ENCODE measurements at places on chromosomes 13 and 19.

- peak; percentile 14 for DNase-seq
Observed at GRCh38 chr13:87280139-87280538, 391.0 kb upstream of the SLITRK5 start.

DNA sequence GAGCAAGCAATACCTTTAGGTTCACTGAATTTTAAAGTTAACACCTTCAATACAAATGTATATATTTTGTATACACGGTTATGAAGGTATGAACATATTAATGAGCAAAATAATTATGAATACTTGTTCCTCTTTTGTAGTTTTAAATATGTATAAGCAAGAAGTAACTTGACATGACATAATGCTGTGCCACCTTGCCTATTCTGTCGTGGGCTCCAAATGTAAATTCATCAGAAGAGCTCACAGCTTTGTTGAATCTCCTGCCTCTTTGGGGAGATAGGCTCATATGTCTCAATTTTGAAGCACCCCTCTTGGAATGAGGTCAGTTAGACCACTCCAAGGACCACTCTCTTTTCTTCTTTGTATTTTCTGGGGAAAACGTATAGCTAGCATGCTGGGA, 59.3 kb downstream of the LRCH1 start:
- no peak for DNase-seq

DNA sequence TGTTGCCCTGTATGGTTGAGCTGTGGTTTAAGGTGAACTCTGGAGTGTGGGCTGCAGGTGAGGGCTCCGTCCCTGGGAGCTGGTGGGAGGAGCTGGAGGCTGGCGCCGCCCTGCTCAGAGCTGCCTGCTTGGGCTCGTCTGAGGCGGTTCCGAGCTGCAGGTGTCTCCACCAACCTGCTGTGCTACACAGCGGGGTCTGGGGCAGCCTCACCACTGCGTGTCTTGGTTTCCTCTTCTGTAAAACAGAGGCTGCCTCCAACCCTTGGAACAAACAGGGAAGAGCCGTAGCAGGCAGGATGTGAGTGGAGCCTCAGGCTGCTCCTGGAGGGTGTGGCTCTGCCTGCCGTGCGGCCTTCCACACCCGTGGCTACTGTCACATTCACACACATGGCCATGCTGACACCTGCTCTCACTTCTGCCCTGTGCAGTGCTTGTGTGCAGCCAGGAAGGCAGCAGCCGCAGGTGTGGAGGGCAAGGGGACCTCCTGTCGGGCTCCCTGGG, 21.4 kb downstream of the NAXD start:
- DNase-seq: peak; percentile 33

DNA sequence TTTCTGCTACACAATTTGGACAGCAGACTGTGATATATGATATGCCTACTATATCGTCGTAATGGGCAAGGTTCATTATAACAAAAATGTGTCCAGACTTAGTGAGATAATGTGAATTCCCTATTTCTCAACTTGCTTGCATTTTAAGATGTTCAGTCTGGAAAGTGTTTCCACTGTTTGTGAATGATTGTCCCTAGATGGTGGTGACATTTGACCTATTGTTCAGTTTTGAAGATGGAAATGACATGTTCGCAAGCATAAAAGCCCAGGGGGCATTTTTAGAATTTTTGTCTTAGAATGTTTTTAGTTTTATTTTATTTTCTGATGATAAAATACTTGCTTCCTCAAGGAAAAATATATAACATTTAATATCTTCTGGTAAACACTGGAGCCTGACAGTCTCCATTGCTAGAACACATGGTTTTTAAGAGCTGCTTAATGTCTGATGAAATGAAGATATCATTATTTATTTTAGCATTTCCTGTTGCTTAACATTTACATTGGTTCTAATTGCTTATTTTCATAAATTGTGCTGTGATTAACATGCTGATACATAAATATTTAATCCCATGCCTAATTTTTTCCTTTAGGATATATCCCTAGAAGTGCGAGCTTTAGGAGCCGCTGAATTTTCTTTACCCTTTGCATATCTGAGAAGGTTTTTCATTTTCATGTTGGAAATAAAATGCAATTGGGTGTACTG, 27.1 kb downstream of the MBNL2 start:
- no peak for DNase-seq

DNA sequence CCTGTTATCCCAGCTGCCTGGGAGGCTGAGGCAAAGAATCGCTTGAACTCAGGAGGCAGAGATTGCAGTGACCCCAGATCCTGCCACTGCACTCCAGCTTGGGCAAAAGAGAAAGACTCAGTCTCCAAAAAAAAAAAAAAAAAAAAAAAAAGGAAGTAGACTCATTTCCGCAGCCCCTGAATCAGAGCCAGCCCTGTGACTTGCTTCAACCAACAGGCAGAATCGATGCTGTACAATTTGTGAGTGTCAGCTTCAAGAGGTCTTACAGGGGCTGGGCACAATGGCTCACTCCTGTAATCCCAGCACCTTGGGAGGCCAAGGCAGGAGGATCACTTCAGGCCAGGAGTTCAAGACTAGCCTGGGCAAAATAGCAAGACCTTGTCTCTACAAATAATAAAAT, 12.8 kb downstream of the ANKRD27 start:
- peak; percentile 28 for DNase-seq

- DNase-seq: no peak
Observed at GRCh38 chr13:32838945-32839344, 177.3 kb upstream of the KL start.

- peak; percentile 73 for DNase-seq
Observed at GRCh38 chr19:31054430-31054829, 294.8 kb downstream of the TSHZ3 start.

DNA sequence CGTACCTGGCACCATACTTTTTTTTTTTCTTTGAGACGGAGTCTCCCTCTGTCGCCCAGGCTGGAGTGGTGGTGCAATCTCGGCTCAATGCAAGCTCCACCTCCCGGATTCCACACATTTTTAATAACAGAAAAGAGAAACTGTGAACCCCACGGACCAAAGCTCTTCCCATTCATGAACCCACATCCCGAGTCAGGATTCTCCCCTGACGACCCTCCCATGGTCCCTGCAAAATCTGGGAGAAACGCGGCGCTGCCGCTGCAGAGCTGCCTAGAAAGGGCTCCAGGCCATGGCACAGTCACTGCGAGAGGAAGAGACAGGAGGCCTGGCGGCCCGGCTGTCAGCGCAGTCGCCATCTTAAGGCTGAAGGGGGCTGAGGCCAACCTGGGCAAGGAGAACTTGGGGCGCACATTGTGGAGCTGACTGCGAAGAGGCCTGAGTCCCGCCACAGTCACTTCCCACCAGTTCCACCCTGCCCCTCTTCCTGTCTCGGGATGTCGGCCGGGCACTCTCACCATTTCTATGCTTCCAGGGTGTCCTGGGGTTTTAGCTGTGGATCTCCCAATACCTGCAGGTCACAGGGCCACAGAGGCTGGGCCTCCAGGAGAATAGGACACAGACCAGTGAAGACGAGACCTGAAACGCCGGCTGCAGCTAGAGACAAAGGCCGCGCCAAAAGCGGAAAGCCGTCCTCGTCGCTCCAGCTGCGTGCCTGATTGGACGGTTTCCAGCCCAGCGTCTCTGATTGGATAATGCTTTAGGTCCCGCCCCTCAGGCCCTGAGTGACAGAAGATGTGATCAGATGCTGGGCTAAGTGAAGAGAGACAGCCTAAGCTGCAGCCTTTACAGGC, 71.0 kb downstream of the ZNF486 start:
- DNase-seq: peak; percentile 90

GRCh38 chr19:8506402-8506957, 4.0 kb upstream of the PRAM1 start:
- DNase-seq: no peak

DNA sequence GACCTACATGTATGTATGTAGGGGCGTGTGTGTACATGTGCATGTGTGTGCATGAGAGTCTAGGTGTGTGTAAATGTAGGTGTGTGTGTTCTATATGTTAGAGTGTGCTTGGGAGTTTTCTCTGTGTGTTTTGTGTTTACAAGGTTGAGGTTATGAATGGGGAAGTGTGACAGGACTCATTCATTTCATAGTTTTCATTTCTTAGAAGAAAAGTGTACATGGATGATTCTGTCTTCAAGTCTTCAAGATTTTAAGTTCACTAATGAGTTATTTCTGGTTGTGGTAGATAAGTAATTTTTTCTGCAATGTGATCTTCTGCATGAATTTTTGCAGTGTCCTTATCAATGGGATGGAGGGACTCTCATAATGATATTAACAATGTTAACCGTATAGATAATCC, 118.2 kb upstream of the SLC10A2 start:
- DNase-seq: no peak

GRCh38 chr13:39266426-39266825, 228.2 kb downstream of the NHLRC3 start:
- peak; percentile 47 for DNase-seq

- DNase-seq: no peak
Observed at GRCh38 chr13:79812070-79812850, 331.3 kb downstream of the NDFIP2 start.

DNA sequence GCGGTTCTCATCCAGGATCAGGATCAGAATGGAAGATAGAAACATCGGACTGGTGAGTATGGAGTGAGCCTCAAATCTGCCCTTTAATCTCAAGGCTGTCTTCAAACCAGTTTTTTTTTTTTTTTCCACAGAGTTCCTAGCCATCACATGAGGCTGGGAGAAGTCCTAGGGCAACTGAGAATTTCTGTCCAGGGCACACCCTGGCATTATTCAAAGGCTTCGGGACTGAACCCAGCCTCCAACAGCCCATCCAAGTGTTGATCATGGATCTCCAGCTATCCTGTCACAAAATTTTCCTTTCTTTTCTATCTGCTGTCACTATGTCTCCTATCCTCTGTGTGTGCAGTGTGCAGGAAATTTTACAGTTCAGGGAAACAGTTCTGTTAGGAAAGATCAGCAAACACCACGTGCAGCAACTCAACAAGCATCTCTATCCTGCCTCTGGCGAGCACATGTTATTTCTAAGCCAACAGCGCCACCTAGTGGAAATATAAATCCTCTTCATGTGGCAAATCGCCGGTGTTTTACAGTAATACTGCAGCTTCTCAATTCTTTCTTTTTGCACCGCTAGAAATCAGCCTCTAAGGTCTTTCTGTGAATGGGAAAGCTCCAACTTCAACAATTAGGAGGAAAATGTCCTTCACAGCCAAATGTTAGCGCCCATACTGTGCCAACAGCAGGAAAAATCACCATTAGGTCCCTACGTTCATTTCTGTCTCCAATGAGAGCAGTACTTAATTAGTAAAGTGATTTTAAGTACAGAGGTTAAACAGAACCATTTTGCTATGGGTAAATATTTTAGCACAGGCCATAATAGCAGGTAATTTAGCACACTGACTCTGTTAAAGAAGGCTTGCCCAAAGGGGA, 21.4 kb upstream of the ZNF181 start:
- peak; percentile 84 for DNase-seq

GRCh38 chr13:77781808-77782207, 84.3 kb downstream of the SLAIN1 start:
- no peak for DNase-seq

DNA sequence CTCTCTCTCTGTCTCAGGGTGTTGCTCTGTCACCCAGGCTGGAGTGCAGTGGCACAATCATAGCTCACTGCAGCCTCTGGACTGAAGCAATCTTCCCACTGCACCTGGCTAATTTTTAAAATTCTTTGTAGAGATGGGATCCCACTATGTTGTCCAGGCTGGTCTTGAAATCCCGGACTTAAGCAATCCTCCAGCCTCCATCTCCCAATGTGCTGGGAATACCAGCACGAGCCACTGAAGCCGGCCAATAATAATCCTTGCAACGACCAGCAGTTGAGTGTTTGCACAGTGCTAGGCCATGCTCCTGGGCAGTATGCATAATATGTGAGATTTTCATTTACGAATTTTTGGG, 640 bp upstream of the EPOR start:
- DNase-seq: no peak

DNA sequence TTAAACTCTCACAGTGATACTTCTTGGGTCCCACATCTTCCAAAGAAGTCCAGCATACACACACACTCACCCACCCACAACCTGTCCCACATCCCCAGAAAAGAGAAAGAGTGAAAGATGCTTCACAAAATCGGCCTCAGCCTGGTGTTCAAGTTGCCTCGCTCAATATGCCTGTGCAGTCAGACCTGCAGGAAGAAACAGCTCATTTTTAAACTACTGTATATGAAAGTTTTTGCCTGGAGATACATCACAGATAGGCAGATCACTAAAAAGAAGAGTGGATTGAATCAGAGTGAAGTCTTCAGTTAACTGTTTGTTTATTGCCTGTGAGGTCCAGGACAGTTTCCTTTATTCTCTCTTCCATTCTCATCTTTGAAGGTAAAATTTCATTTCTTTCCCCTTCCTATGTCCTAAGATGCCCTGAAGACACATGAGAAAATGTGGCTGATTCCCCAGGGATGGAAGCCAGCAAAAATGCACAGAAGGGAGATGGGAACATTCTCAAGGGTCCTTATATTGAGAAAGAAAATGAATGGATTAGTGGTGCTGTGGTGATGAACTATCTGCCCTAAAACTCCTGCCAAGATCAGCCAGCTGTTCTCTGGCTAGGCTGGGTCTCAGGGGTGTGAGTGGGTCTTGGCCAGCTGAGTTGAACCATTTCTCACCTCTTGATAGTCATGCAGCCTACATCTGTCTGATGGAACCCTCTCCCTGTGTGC, 259.0 kb downstream of the ITGBL1 start:
- no peak for DNase-seq

GRCh38 chr13:46317120-46317519, 69.9 kb downstream of the RUBCNL start:
- no peak for DNase-seq

DNA sequence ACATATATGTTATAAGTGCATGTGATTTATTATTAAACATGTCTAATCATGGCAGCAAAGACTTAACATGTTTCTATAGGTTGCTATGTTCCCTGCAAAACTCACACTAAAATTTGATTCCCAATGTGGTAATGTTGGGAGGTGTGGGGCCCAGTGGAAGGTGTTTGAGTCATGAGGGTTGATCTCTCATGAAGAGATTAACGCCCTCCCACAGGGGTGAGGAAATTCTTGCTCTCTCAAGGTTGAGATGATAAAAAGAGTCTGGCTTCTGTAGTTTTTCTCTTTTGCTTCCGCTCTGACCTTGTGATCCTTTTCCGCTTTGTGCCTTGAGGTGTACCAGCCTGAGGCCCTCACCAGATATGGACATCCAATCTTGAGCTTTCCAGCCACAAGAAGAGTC, 737.5 kb upstream of the SLITRK5 start:
- peak; percentile 17 for DNase-seq

GRCh38 chr13:49890376-49890775, 45.8 kb downstream of the SPRYD7 start:
- no peak for DNase-seq

Data from epithelial cell of esophagus (primary cell).